T-helper 17 cell (primary cell): ENCODE measurements at places on chromosomes 12 and 14.

DNA sequence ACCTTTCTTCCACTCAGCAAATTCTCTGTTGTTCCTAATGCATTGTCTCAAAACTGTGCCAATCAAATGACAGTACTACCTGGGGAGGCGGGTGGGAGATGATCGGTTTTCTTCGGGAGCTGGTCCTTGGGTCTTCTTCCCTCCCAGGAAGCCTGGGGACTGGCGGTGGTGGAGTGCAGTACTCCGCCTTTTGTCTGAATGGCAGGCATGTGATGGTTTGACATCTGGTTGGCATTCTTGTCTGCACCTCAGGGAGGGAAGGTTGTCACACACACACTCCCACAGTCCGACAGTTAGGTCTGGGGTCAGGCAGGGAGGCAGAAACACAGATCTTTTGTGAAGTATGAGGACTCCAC is 114.8 kb downstream of the SNAPC1 start:
- DNase-seq: no peak

DNA sequence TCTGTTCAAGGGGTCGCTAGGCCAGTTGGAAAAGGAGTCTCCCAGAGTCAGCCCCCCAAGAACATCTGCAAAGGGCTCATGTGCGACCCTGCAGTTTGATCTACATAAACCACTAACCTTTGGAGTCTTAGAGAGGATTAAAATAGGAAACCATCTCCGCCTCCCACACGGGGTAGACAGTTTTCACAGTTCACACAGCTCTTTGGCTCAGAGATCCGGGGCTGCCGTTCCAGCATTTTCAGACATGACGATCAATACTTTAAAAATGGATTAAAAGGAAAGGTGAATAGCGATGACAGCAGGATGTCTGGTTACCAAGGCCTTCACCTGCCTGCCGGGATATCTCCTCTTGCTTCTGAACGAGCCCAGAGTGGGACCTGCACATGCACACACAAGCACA is 59.8 kb upstream of the BCL11B start:
- DNase-seq: no peak

DNA sequence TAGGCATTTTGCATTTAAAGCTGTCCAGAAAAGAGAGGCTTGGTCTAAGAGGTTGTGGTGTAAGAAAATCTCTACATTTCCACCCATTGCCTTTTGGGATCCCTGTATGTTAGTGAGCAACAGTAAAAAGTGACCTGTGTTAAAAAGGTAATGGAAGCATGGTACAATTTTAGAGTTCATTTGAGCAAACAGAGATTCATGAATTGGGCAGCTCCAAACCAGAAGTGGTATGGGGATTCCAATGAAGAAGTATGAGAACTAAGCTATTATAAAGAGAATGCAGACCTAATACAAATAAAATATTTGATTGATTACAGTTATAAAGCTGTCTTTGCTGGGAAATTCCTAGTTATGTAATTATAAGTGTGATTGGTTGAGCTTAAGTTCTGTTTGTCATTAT is 907.0 kb downstream of the DIO2 start:
- DNase-seq: no peak

DNA sequence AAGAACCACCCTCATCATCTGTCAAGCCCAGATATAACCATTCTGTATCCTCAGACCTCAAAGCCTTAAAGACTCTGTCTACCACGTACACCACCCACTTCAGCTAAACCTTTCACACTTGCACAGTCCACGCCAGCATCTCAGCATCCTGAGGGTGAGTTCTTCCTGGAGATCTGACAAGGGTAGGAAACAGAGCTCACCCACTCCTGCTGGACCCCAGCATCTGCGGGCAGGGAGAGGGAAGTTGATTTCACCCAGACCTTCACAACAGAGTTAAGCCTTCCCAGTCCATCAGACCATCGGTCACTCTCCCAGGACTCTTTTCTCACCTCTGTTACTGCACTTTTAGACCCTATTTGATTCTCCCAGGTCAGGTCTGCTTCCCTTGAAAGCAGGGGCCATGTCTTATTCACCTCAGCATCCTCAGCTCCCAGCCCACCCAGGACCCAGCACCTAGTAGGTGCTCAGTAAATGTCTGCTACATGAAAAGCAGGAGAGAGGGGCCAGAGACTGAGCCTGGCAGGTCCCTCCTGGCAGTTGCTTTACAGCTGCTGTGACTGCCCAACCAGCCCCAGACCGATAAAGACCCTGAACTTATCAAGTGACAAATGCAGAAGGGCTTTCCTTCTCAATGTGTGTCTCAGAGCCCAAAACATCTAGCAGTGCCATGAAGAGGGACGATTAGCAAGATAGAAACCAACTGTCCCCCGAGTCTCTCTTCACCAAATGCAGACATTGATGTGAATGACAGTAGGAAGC is 34.1 kb downstream of the ANO2 start:
- no peak for DNase-seq

DNA sequence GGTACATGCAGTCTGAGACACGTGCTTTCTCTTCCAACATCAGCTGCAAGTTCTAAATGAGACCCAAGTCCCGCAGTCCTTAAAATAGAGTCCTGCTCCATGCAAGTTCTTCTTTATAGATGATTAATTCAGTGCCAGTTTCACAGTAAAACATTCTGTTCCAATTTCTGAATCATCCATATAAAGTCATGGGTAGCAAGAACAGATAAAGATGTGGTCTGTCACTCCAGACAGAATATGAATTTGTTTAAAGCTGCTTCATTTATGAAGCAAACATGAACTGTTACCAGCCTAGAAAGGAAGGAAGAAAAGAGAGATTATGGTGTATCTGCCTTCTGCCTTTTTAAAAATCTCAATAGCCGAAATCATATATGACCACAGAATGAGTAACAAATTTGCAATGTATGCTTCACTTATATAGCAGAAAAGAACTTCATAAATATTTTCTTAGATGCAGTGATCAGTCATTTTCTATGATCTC is 83.3 kb downstream of the KITLG start:
- DNase-seq: no peak

- DNase-seq: no peak
These were observed 61.1 kb downstream of the COCH start for GRCh38 chr14:30935445-30935844.

- no peak for DNase-seq
These were observed 16.3 kb upstream of the SLCO1A2 start for GRCh38 chr12:21350975-21351374.

DNA sequence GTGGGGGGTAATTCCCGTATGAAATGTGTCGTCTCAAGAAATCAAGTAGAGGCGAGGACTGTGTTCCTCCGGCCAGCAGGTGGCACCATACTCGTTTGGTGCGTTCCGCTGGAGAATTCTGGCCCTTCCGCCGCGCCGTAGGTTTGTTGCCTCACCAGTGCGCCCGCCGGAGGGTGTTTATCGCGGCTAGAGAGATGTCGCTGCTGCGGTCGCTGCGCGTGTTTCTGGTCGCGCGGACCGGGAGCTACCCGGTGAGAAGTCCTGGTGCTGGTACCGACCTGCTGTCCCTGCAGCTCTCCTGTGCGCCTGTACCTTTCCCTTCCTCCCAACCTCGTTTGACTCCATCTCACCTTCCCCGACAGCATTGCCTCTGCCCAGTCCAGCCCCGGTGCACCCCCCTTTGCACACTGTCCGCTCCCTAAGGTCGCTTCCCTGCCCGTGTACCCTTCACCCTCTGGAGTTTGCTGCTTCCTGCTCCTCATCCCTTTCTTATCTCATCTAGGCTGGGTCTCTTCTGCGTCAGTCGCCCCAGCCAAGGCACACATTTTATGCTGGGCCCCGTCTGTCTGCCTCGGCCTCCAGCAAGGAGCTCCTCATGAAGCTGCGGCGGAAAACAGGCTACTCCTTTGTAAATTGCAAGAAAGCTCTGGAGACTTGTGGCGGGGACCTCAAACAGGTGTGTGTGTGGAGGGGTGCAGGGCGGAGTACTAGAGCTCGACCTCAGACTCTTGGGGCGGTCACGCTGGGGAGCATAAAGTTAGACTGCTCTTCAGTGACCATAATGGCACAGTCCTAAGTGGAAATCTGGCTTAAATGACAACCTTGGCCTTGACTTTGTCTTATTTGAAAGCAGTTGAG is at the start of gene TSFM:
Gene TSFM, plus strand, starts transcription at position 180 of the 858 bp plus-strand sequence. Its CDS starts 15 bp downstream, at position 195.
- DNase-seq: peak; percentile 95

GRCh38 chr12:131000000-131000486 is 46.3 kb downstream of the ADGRD1 start:
- DNase-seq: no peak

DNA sequence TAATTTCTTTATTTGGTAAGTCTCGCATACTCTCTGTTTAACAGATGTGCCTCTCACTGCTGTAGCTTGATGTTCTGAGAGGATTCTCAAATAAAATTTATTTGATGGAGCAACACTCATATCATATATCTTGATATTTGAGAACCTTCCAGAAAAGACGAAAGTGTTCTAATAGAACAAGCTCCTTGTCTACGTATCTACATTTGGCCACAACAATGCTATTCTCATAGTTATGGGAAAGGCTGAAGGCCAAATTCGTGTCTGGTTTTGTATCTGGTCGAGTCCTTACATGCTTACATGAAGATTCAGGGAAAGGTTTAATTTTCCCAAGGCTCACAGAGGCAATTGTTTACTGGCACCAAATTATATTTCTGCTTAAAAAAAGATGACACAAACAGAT is 186.7 kb upstream of the SLC38A2 start:
- DNase-seq: no peak

DNA sequence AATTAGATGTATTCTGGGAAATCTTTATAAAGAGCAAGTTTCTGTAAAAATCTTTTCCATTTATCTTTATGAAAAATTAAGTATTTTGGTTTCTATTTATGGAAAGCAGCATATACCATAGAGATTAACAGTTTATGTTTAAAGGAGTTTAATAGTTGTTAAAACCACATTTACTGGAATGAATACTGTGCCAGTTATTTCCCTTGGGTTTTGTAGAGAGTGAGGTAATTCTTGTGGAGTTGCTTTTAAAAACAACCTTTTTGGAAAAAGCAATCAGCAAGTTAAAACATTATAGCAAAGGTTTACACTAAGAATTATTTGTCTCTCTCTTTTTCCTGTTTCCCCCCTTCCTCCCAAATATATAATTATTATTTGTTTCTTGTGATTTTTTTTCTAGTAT is 34.9 kb downstream of the AEBP2 start:
- DNase-seq: no peak

DNA sequence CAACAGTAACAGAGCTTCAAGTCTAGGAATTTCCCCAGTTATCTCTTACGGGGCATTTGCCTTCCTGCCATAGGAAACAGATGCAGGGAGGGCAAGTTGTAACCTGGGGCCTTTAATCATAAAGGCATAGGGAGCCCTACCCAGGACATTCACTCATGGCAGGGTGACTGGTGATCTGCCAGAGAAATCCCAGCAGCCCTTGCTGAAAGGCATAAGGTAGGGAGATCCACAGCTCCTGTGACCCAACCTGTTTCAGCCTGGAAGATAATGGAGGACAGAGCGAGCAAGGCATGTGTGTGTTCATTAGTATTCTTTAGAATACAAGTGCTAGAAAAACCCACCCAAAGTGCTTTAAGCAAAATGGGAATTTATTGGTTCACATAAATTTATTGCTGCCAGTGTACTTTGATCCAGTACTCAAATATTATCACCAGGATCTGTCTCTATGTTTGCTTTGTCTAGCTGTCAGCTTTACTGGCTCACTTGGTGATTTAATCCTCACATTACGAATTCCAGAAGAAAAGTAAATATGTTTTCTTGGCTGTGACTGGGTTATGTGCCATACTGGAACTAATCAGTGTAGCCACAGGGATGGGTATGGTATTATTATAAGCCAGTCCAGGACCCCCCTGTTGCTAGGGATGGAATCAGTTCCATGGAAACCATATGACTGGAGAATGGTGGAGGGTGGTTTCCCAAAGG is 21.1 kb upstream of the AKAP6 start:
- no peak for DNase-seq

DNA sequence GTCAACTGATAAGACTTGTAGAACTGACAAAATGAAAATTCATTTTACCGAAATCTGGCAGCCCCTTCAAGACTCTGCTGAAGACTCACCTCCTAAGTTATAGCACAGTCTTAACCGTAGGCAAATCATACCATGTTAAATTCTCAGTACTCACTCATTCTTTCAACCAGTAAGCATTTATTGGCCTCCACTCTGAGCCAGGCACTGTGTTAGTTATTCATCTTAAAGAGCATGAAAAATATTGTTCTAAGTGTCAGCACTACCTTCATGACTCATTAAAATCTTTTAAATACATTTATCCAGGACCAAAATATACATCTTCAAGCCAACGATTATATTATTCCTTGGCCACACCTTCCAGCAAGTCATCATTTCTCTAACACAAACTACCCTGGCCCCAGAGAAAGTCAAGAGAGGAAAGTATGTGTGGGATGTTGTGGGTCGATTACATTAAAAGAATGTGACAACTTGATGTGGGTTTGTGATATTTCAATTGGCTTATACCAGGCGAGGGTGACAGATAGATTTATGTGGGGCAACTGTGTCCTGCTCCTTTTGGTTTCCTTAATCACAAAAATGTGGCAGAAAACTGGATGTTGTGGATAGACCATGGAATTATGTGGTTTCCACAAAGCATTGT is 55.0 kb downstream of the TMEM30B start:
- DNase-seq: no peak

- DNase-seq: no peak
These were observed 9.8 kb upstream of the CIPC start for GRCh38 chr14:77088219-77088618.

GRCh38 chr12:103865151-103865730 is 24.2 kb upstream of the NT5DC3 start:
- no peak for DNase-seq

DNA sequence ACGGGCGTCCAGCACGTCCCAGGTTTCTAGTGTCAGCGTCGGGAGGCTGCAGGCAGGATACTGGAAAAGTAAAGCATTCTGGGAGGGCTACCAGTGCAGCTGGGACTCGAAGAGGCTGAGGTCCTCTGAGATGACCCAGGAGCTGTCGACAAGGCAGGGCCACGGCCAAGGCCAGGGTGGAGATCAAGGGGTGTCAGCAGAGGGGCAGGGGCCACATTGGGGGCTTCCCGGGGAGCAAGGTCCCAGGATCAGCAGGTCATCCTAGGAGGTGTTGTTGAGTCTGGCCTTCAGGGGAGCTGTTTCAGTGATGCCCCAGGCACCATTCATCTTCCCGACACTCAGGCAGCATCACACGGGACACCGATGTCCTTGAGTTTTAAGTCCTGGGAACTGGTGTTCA is 377.8 kb upstream of the SFSWAP start:
- DNase-seq: no peak
